Progenitor cell of endocrine pancreas (in vitro differentiated cells): ENCODE measurements at places on chromosomes 16 and 17.

- no peak for DNase-seq
Observed at GRCh38 chr16:84840687-84841627, 21.2 kb downstream of the CRISPLD2 start.

GRCh38 chr17:4492721-4493561 is 5.7 kb upstream of the SPNS2 start:
- peak; percentile 83 for DNase-seq

- no peak for DNase-seq
Observed at GRCh38 chr16:77679901-77680300, 42.4 kb upstream of the NUDT7 start.

- no peak for DNase-seq
Observed at GRCh38 chr16:51968749-51969148, 578.2 kb downstream of the TOX3 start.

- DNase-seq: no peak
Observed at GRCh38 chr17:2084766-2085647, 30.1 kb downstream of the HIC1 start.

GRCh38 chr16:47029724-47030123 is 56.2 kb upstream of the DNAJA2 start:
- DNase-seq: no peak

GRCh38 chr17:48113201-48113676 is 5.7 kb downstream of the SNX11 start:
- no peak for DNase-seq

DNA sequence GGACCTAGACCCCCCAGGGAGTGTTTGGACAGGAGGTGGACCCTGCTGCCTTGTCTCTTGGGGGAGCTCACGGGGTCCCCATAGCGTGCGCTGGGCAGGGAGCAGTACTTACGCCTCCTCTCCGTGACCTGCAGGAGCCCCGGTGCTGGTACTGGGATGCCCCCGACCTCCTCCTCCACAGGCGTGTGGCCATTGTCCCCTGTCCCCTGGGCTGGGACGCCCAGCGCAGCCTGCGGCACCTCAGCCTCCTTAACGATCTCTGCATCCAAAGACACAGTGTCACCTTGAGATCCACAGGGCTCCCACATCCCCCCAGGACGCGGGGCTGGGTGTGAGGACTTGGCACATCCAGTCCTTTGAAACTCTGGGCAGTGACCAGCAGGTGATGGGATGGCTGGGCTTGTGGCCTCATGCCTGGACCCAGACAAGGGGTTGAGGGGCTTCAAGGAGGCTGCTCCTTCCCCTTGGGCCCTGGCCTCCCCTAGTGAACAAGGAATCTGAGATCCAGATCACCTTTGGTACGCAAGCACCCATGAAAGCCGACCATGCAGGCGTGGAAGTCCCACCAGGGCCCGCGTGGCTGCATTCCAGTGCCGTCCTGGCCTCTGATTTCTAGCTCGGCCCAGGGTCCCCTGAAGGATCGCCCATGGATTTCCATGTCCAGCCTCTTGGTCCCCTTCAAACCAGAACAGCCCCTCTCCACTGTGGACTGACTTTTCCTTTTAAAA is 9.9 kb downstream of the DBNDD1 start:
- no peak for DNase-seq

DNA sequence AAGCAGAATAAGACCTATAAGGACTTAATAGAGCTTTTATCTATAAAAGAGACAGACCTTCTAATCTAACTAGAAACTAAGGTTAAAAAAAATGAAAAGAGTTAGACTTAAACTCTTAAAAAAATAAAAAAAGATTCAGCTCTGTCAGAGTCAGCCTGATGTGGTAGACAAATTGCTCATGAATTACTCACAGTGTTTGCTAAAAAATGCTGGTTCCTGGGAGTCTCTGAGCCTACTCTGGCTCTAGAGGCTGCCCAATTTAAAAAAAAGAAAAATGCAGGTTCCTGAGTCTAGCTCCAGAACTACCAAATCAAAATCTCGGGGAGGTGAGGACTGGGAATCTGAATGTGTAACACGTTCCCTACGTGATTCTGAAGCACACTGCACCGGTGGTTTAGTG is 18.1 kb downstream of the SOST start:
- DNase-seq: no peak

DNA sequence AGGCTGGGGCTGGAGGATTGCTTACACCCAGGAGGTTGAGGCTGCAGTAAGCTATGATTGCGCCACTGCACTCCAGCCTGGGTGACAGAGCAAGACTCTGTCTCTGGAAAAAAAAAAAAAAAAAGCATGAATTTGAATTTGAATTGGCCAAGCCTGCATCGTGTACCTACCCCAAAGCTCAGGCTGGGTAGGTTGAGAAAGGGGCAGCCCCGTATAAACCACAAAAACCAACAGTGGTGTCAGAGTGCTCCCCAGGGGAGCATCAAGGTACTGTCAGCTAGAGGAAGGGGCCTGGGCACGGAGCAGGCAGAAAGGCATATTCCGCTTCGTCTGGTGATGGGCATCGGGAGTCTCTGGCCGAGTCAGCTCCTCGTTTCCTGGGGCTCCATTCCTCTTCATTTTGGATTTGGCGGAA is 40.9 kb downstream of the RAP1GAP2 start:
- DNase-seq: no peak

- DNase-seq: no peak
Observed at GRCh38 chr17:40486522-40487370, 14.7 kb downstream of the TNS4 start.

DNA sequence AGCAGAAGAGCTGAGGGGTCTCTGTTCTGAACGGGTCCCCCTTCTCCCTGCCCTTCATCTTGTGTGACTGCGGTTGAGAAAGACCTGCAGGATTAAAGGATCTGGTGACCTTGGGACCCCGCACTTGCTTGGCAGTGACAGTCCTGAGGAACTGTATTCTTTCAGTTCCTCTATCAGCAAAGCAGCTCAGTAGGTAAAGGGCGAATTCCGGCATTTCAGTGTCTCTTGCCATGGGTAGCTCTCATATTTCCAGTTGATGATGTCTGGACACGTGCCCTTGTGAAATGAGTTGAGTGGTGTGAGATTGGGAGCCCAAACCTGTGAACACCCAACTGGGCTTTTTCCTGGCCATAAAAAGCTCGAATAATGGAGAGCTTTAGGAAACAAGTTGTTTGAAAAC is 135.7 kb downstream of the PRKCA start:
- DNase-seq: no peak

- DNase-seq: no peak
Observed at GRCh38 chr17:37065486-37066321, 117.0 kb downstream of the AATF start.

DNA sequence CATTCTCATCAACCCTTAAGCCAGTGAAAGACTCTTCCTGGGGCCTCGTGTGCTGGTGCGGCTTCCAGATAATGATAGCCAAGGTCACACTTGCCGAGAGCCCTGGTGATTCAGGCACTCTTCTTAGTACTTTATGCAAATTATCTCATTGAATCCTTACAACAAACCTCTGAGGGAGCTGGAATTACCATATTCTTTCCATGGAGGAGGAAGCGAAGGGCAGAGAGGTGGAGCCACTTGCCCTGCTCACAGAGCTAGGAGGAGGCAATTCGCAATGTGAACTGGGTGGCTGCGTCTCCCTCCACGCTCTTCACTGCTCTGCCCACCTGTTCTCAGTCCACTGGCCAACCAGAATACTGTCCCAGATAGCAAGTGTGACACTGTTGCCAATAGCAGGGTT is 409.7 kb downstream of the SNX29 start:
- no peak for DNase-seq

GRCh38 chr17:64150237-64151015 is 20.5 kb upstream of the ERN1 start:
- no peak for DNase-seq

DNA sequence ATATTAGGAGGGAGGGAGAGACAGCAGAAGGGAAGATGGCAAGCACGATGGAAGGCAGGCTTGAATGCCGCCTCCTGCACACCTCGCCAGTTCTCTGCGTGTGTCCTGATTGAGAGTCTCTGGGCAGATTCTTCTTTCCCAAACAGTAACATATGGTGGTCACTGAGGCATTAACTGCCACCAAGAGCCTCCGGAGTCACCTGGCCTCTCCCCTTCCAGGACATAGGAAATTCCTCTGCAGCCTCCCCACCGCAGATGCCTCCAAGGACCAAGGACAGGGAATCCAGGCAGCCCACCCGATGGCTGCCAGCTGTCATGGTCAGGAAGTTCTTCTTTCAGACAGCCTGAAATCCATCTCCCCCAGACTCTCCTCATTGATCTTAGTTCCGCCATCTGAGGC is 149.3 kb downstream of the ENGASE start:
- DNase-seq: no peak

DNA sequence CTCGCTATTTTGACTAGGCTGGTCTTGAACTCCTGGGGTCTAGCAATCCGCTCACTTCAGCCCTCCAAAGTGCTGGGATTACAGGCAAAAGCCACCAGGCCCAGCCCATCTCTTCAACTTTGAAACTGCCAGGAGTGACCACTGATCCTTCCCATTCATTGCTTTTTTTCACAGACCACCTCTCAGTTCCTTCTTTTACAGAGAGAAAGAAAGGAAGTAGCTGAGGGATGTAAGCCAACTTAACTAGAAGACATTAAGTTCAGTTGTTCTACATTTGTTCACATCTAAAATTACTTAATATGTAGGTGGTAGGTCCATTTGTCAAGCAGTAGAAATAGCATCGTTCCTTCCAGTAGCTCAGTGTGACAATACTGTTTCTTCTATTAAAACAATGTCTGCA is 219.8 kb downstream of the STX8 start:
- no peak for DNase-seq

GRCh38 chr17:40122999-40123810 is 1.4 kb downstream of the MSL1 start:
- DNase-seq: peak; percentile 41

DNA sequence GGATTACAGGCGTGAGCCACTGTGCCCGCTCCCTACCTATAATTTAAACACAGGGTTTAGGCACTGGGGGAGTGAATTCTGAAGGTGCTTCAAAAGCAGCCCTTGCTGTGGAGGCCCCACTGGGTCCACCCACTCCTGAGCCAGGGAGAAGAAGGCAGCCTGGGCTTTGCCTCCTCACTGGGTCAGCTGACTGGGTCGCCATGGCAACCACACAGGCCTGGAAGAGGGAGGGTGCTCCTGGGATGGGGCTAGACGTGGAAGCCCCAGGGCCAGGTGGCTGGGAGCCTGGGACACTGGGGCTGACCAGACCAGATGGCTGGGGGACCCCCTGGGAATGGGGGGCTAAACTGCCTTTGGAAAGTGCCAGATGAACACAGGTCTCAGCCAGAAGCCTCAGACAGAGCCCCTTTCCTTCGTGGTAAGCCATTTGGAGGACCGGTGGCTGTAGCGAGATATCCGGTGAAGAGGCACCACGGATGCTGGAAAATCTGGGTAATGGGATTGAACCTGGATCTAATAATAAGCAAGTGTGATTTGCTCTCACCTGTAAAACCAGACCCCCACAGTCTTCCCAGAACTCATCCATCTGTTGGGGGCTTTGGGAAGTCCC is 32.9 kb downstream of the TRARG1 start:
- peak; percentile 33 for DNase-seq

DNA sequence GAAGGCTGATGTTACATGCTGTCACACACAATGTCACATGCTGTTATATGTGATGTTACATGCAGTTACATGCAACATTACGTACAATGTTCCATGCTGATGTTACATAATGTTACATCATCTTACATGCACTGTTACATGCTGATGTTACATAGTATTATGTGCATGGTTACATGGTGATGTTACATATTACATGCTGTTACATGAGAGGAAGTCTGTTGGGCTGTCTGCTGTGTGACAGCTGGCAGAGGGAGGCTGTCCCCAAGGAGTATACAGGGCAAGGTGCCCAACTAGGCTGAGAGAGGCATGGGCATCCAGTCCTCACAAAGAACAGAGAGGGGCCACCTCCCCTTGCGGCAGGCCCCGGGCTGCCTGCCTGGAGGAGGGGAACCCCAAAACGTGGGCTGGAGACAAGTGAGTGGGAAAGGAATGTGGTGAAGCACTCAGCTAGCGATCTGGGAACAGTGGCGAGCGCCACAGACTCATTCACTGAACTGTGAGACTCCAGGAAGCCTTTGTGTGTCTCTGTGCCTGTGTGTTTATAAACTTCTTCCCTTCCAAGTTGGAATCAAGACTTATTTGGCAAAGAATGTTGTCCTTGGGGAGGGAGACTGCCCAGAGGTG is 30.6 kb downstream of the TMEM92 start:
- DNase-seq: no peak

- no peak for DNase-seq
Observed at GRCh38 chr16:78005881-78006280, 16.5 kb upstream of the CLEC3A start.

- DNase-seq: no peak
Observed at GRCh38 chr16:84324434-84325262, 30.0 kb downstream of the WFDC1 start.

DNA sequence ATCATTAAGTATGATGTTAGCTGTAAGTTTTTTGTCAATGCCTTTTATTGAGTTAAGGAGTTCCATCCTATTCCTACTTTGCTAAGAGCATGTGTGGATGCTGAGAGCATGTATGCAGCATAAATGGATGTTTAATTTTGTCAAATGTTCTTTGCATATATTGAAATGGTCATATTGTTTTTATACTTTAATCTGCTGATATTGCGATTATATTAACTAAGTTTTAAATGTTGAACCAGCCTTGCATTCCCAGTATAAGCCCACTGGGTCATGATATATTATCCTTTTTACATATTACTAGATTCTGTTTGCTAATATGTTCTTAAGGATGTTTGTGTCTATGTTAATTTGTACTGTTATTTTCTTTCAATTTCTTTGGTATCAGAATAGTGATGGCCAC is 53.2 kb downstream of the CCDC182 start:
- DNase-seq: no peak

DNA sequence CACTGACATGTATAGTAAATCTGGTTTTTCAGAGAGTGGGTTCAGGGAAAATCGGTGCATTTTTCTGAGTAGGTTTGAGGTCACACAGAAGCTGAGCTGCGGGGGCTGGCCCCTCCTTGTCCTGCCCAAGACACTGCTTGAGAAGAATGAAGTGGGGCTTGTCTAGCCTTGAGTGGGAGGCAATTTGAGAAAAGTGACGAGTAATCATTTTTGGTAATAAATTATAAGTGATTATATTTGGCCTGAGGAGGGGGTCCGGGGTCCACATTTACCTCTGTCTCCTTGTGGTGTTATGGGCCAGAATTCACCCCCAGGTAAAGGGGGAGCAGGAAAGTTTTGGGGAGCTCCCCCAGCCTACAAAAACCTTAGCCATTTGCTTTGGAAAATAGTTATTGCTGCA is 28.1 kb downstream of the WFDC1 start:
- DNase-seq: no peak

DNA sequence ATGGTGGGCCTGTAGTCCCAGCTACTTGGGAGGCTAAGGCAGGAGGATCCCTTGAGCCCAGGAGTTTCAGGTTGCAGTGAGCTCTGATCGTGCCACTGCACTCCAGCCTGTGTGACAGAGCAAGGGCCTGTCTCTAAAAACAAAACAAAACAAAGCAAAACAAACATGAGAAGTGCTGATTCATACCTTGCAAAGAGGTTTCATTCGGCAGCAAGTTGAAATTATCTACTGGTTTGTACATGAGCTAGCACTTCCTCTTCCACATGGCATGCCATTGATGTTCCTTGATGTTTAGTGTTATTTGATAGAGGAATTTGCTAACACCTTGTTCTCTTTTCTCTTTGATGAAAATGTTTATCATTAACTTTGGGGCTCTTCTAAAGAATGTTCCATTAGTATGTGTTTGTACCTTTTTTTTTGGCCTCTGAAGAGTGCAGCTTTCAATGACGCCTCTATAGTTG is 50.6 kb downstream of the SPECC1 start:
- no peak for DNase-seq
